Stimulated activated CD4-positive, alpha-beta T cell treated with anti-CD3 and anti-CD28 coated beads, TNF-alpha, amount 100 ng/mL, for 48 hours (primary cell): ENCODE measurements at places on chromosomes 3 and 15.

DNA sequence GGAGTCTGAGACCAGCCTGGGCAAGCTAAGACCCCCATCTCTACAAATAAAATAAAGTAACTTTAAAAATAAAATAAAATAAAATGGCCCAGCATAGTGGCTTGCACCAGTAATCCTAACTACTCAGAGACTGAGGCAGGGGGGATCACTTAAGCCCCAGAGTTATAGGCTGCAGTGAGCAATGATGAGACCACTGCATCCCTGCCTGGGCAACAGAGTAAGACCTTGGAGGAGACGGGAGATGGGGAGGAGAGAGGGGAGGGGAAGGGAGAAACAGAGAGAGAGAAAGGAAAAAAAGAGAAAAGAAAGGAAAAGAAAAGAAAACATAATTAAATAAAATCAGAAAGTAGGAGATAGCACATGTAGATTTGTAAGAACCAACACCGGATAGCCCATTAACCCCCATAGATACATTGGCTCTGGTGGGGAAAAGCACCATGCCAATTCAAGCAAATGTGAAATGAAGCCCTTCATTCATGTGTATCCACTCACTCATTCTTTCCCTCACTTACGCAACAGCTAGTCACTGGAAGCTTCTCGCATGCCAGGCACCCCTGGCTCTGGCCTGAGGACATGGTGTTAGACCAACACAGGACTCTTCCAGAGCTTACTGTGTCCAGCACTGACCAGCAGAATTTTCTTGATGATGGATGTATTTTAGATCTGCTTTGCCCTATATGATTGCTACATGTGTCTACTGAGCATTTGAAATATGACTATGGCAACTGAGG is 183.2 kb downstream of the MAGI1 start:
- no peak for DNase-seq

DNA sequence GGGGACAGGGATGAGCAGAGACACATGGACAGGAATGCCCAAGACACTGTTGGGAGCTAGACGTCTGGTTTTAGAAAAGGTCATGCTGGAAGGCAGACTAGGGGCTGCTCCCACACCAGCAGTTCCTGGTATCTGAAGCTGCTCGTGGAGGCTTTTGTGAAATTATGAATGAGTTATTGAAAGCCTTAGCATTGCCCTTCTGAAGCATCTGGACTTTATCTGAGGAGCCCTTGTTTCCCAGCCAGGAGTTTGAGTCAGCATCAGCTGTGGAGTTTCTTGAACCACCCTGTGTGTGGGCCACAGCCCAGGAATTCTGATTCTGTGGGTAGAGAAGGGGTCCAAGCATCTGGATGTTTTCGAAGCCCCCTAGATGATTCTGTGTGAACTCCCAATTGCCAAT is 258.7 kb downstream of the SLCO3A1 start:
- DNase-seq = no peak

- DNase-seq = no peak
Observed at GRCh38 chr3:9226326-9226725, 23.1 kb downstream of the SRGAP3 start.

GRCh38 chr3:14252321-14253021 is 73.9 kb downstream of the LSM3 start:
- no peak for DNase-seq

DNA sequence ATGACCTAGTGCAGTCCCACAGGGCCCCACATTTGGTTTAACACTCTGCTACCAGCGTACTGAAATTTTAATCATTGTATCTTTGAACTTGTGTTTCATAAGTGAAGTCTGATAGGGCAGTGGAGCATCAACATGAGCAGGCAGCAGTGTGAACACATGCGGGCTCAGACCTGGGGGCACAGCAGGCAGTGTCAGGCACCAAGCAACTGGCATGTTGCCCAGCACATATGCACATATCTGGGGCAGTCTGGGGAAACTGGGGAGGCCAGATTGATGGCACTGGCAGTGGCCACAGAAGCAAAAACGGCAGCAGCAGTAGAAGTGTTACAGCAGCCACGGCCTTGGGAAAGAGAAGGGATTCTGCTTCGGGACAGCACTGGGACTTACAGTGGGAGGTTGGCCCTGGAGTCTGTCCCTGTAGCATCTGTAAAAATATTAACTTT is 353.9 kb upstream of the KCNMB2 start:
- no peak for DNase-seq

DNA sequence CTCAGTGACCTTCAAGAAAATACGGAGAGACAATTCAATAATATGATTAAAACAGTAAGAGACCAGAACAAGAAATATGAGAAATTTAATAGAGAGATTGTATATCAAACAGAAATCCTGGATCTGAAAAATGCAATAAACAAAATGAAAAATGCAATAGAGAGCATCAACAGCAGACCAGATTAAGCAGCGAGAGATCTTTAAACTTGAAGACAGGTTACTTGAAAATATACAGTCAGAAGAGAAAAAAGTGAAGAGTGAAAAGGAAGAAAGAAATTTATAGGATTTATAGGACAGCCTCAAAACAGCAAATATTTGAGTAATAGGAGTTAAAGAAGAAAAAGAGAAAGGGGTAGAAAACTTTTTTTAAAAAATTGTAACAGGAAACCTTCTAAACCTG is 813.9 kb upstream of the GRM7 start:
- DNase-seq = no peak

GRCh38 chr3:159770998-159771397 is 217.6 kb upstream of the IL12A start:
- DNase-seq = no peak

GRCh38 chr3:37661615-37662306 is 199.9 kb upstream of the CTDSPL start:
- no peak for DNase-seq

- no peak for DNase-seq
Observed at GRCh38 chr3:99902091-99902490, 84.4 kb downstream of the CMSS1 start.

DNA sequence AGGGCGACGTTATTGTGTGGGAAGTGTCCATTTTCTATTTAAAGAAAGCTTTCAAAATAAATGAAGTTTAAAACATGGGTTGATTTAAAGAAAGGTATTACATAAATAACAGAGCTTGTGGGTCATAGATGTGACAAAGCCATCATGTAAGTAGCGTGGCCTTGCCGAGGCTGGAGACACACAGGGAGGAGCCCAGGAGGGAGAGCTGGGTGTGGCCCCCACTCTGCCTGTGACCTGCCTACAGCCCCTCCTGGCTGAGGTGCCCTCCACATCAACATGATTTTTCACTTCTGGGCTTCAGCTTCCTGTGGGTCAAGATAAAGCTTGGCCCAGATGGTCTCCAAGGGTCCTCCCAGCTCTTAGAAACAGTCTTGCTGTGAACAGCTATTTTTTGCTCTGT is 12.5 kb upstream of the MGLL start:
- no peak for DNase-seq

DNA sequence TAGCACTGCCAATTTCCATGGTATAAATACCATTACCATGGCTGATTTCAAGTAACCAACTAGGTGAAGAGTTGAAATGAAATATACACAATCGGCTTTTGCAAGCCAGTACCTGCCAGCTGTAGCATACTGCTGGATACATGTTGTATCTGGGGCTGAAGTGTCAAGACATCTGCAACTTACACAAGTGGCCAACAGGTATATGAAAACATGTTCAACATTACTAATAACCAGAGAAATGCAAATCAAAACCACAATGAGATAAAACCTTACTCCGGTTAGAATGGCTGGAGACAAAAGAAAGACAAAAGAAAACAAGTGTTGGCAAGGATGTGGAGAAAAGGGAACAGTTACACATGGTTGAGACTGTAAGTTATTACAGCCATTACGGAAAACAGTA is 11.6 kb downstream of the ATOSA start:
- DNase-seq = no peak

DNA sequence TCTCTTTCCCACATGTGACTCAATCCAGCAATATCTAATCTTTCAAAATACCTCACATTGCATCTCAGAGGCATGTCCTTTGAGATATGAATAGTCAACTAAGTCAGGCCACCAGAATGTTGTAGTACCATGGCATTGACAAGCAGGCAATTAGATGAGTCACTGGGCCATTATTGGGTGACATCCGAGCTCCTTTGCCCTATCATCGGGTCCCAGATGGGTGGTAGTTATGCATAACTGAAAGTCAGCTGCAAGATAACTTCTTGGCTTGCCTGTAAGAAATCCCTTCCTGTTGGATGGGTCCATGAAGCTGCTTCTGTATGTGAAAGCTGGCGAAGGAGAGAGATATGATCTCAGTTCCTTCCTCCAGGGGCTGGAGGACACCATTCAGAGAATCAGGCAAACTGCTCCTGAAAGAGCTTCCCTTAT is 32.8 kb downstream of the ARRDC4 start:
- no peak for DNase-seq
